ENCODE measurements at places on chromosomes 4 and X.

DNA sequence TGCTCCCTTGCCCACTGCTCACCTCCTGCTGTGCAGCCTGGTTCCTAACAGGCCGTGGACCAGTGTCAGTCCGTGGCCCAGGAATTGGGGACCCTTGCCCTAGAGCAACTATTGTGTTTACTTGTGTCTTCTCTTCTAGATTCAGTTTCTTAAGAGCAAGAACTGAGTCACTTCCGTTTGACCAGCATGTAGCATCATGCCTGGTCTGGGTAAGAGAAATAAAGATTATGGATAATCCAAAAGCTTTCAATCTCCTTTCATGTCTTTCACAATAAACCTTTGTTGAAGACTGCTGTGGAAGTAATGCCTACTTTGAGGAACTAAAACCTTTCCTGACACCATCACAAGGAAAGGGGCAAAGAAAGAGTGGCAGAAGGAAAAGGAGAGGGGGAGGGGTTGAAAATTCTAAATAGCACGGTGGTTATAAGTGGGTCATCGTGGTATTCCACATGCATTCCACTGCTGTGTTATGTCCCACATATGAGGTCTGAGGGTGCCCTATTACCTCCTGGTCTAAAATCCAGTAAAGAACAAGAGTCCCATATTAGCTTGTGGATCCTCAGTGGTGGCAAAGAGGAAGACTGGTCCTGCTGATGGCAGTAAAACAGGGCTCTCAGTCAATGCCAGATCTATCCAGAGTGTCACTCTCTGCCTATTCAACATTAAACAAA lies 133.4 kb downstream of the RASL11B start:
- no peak for DNase-seq

DNA sequence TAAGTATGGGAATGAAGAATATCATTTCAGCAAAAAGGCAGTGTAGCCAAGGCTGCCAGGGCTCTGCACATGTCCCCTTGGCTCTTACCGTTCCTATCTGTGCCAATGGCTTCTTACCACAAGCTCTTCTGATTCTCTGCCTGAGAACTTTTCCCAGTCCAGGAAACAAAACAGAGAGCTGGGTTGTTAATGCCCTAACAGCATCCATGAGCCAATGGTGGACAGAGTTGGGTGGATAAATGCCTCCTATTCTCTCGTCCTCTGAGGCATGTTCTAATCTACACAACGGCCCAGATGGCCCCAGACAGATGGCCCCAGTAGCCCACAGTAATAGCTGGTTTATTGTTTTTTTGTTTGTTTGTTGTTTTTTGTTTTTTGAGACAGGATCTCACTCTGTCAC lies 28.0 kb downstream of the SCD5 start:
- no peak for DNase-seq

- DNase-seq, result no peak
Measured at GRCh38 chrX:69808375-69808774, 192.5 kb downstream of the EDA start.

GRCh38 chr4:4893721-4894120 lies 34.3 kb downstream of the MSX1 start:
- no peak for DNase-seq

GRCh38 chr4:40176602-40177001 lies 20.2 kb upstream of the RHOH start:
- DNase-seq, result no peak

DNA sequence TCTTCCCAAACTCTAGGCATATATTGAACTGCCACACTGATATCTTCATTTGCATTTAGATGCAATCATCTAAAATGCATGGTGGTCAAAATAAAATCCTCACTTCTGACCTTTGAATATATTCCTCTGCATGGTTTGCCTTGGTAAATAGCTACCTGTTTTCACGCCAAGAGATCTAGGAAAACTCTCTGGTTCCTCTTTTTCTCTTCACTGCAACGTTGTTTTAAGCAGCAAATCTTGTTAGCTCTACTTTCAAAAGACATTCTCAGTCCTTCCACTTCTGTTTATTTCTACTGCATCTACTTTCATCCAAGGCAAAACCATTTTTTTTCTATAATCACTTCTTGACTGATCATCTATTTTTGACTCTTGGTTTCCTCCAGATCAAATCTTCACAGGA lies 1001.6 kb upstream of the GRID2 start:
- no peak for DNase-seq

DNA sequence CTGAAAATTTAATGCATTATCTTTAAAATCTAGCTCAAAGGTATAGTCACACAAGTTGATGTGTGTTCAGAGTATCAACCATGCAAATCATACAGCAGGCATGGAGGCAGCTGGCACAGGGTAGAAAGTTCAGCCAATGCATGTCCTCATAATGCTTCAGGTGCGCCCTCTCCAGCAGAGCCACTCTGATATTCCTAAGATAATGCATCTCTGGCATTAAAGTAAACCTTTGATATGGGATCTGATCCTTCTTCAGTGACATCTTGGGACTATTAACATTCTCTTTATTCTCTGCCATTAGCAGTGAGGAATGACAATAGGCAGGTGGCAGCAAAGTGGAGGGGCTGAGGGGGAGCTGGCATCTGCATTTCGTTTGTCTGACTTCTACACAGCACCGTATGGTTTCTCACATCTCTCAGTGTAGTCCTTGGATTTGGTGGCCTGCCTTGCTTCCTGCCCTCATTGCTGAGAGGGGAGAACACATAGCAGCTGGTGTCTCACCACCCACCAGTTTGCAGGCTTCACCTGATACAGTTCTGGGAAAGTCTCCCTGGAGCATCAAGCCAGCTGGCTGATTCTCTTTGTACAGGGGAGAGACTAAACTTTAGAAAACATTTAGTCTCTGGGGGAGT lies 168.7 kb upstream of the TBC1D9 start:
- no peak for DNase-seq

GRCh38 chrX:134480061-134480460 lies 20.1 kb downstream of the HPRT1 start:
- no peak for DNase-seq

GRCh38 chr4:60729194-60729593 lies 470.9 kb upstream of the ADGRL3 start:
- DNase-seq, result no peak

DNA sequence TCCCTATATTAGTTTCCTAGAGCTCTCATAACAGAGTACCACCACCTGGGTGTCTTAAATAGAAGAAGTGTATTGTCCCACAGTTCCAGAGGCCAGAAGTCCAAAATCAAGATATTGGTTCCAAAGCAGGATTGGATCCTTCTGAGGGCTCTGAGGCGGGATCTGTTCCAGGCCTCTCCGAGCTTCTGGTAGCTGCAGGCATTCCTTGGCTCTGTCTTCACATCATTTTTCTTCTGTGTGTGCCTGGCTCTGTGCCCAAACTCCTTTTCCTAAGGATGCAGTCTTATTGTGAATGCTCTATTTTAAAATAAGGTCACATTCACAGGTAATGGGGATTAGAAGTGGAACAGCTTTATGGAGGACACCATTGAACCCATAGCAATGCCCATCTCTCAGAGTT lies 253.7 kb upstream of the TAPT1 start:
- DNase-seq, result no peak

DNA sequence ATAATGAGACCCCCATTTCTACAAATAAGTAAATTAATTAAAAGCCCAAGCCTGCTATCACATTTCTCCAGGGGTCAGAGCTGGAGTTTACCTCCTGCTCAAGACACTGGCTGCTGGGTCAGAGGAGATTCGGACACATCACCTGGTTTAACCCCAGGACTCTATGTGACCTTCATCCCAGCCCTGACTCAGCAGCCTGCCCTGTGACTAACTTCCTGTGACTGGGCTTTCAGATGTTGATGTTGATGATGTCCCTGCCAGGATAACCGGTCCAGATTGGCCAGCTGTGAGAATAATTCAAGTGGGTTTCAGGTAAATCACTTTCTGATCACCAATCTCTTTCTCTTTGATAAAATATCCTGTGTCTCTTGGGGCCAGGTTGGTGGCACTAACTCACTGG lies 102.4 kb upstream of the MAML3 start:
- no peak for DNase-seq

GRCh38 chr4:94653095-94653649 lies 104.6 kb upstream of the BMPR1B start:
- no peak for DNase-seq

DNA sequence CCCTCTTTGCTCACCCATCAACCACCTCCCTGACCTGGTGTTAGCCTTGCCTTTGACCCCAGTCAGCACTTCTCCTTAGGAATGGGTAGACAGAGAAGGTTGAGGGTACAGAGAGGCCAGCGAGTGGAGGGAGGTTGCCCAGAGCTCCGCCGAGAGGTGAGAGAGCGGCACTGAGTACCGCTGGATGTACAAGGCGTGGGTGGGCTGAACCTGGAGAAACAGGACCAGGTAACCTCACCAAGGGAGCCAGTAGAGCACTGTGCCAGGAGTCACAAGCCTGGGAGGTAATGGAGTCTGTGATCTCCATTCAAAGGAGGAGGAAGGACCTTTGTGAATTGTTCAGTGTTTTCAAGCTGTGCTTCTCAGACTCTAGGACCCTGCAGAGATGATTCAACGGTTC lies 256.2 kb downstream of the EVC2 start:
- DNase-seq, result no peak

DNA sequence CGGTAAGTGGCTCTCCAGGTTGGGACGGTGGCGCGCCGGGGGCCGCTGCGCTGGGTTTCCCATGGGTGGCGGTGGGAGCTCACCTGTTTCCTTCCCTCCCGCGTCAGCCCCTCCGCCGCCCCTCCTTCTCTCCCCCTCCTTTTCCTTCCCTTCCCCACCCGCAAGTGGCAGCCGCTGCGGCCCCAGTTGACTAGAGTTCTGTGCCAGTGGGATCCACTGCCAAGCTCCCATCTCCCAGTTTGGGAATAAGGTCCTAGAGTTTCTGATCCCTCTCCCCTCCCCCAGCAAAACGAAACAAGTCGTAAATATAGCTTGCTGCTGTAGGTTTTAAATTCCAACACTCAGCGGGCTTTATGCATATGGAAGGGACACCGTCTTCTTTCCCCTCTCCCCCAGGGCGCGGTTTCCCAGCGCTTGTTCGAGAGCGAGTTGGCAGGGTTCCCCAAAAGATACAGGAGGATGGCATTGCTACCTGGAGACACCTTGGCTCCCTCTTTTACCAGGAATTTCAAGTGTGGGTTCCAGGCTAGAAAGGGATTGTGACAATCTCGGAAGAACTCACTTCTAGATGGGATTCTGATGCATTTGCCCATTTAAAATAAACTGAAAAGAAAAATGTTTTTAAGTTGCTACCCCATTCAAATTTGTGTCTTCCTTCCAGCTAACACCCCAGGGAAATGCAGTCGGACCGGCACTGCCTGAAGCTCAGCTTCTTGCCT lies 1.2 kb downstream of the TLL1 start:
- no peak for DNase-seq

DNA sequence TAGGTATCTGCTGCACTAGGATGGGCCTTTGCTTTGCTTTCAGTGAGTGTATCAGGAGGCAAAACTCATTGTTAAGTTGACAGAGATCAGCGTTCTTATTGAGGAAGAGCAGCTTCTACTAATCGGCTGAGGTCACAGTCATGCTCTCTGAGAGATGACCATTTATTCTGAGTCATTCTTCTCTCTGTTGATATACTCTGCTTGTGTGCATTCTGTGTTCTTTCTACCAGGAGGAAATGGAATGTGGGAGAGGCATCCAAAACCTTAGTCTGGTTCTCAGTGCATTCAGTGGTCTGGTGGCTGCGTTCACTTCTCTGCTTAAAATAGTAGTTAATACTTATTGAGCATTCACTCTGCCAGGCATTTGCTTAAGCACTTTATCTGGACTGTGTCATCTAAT lies 66.2 kb downstream of the RRAGB start:
- no peak for DNase-seq
